Immature natural killer cell (primary cell): ENCODE measurements at places on chromosomes 1 and 21. TPM values are rescaled to one million over a fixed set of nuclear protein-coding genes. Genes with fewer than 3 reads are reported as not detected.

Gene ESPN
- not detected for polyA plus RNA-seq

DNA sequence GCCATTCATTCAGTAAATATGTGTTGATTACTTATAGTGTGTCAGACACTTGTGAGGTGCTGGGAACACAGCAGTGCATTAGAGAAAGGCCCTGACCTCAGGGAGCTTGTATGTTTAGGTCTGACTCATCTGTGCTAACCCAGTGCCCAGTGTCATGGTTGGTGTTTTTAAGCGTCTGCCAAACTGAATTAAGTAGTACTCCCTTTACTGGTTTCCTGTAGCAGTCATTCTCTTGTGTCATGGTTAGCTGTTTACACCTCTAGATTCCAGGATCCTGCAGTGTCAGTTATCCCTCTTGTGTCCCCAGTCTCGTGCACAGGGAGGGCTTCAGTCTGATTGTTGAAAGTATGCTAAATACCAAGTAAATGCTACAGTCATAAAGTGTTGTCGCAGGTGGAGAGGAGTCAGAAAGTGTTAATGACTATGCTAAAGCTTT lies 14.2 kb downstream of the UCK2 start:
- no peaks in the 10 kb centered on the region for H3K36me3 ChIP-seq
- DNase-seq = no peak
- peaks cover 66% of the 10 kb centered on the region for H3K4me1 ChIP-seq
- no peak overlapping the region for H3K27ac ChIP-seq
- no peak overlapping the region for H3K4me3 ChIP-seq
- H3K27me3 ChIP-seq = no peaks in the 10 kb centered on the region

- no peaks in the 10 kb centered on the region for H3K36me3 ChIP-seq
- peak; percentile 28 for DNase-seq
- H3K27me3 ChIP-seq = no peaks in the 10 kb centered on the region
- peak overlapping the region; percentile 41 for H3K27ac ChIP-seq
- H3K4me1 ChIP-seq = peaks cover 7% of the 10 kb centered on the region
These were observed 22.8 kb downstream of the RNU5D-1 start for GRCh38 chr1:44707959-44708831.

DNA sequence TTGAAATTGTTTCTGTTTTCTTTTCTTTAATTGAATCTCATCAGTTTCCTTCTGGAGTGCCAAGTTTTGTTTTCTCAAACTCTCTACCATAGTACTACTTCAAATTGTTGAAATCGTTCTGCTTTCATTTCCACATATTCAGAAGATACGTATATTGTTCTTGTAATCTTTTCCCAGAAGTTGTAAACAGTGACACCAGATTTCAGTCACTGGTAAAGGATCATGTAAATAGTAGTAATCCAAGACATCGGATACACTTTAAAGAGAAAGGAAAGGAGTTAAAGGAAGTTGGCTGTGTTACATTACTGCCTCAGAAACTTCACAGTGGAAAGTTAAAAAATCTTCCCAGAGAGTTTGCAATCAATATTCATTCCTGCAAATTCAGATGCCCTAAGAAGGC lies 67.5 kb downstream of the RGL1 start:
- H3K4me3 ChIP-seq = no peak overlapping the region
- DNase-seq = no peak
- H3K27me3 ChIP-seq = no peaks in the 10 kb centered on the region
- H3K27ac ChIP-seq = no peak overlapping the region
- no peaks in the 10 kb centered on the region for H3K4me1 ChIP-seq

GRCh38 chr1:46677339-46677738 lies 5.7 kb downstream of the TEX38 start:
- no peak for DNase-seq
- no peak overlapping the region for H3K4me3 ChIP-seq
- no peaks in the 10 kb centered on the region for H3K27me3 ChIP-seq
- H3K36me3 ChIP-seq = peaks cover 8% of the 10 kb centered on the region

GRCh38 chr1:161869291-161869690 lies 103.2 kb downstream of the ATF6 start:
- DNase-seq = no peak
- no peak overlapping the region for H3K27ac ChIP-seq
- no peaks in the 10 kb centered on the region for H3K27me3 ChIP-seq
- peaks cover 28% of the 10 kb centered on the region for H3K36me3 ChIP-seq
